ENCODE measurements at places on chromosomes 16 and 17.

- no peak for DNase-seq
These were observed 1.9 kb upstream of the SALL1 start for GRCh38 chr16:51152691-51153576.

DNA sequence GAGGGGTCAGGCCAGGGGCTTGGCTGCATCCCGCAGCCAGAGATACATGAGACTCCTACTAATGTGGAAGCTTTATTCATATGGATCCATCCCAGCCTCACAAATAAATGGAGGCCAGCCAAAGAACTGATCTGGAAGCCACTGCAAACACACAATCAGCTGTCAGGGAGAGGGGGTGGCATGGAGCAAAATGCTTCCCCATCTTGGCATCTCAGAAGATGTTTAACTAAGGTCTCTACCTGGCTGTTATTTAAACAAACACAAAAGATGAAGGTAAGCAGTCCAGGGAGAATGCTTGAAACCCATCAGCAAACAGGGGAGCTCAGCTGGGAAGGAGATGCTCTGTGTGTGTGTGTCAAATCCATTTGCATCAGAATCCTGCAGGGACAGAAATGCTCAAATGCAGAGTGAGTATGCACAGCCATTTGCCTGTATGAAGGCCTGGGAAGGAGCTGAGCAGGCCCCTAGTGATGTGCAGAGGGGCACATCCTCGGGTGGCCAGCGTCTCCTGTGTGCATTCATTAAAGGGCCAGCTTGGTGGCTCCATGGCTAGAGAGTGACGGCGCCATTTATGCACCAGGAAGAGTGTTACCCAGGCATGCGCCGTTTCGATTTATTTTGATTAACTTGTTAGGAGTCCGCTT is 34.2 kb upstream of the IRX3 start:
- no peak for DNase-seq

DNA sequence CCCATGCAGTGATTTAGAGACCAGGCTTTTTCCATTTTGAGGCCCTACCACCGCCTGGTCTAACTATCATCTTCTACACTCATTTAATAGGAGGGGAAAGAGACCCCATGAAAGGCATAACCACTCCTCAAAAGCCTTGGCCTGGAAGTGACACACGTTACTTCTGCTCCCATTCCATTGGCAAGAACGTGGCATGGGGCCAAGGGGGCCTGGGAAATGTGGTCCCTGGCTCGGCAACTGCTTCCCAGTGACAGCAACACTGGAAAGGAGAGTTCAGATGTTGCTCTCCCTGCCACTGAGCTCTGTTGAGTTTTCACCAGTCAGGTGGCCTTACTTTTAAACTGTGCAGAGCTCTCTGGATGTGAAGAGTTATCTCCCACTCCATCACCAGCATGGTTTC is 45.2 kb upstream of the MAP3K14 start:
- no peak for DNase-seq

DNA sequence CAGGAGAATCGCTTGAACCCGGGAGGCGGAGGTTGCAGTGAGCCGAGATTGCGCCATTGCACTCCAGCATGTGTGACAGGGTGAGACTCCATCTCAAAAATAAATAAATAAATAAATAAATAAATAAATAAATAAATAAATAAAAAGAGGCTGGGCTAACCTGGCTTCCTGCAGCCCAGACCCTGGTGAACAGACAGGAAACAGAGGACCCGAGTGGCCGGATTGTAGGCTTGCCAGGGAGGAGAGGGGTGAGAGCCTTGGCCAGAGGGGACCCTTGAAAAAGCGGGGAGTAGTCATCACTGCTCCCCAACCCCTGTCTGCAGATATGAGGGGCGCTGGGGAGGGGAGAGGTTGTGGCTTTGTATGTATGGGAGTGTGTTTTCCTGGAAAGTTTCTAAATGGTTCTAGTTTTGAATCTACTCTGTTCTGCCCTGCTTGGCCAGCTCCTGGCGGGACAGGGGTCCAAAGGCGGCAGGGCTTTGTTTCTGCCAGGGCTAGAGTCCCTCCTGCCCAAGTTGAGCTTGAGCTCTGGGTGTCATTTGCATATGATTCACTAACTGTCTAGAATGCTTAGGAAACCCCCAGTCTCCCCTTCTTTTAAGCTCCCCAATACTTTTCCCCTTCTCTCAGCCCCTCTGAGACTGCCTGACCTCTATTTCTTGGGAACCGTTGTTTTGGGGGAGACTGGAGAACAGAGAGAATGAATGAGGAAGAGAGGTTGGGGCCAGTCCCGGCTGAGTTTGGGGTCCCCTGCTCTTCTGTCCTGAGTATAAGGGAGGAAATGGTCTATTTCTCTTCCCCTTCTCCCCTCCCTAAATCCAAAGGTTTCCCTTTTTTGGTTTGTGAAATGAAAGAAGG is 16.4 kb downstream of the RARA start:
- DNase-seq: no peak

- DNase-seq: no peak
These were observed 152.3 kb downstream of the PCTP start for GRCh38 chr17:55903028-55903690.
